ENCODE measurements at places on chromosomes 5 and 9.

DNA sequence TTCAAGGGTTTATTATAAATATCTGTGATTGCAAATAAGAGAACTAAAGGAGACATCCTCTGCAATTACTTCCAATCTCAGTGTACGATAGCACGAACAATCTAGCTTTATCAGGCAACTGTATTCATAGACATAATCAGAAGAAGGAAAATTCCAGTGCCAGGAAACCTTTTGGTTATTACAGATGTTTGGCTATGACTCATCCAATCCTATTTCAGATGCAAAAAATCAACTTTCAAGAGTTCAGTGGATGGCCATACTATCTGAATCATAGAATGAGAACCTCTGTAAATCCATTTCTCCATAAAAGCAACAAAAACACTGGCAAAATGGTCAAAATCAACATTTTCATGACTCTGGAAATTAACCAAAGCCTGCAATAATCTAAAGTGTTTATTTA lies 37.9 kb downstream of the GAS1 start:
- no peak for DNase-seq

- no peak for DNase-seq
These were observed 465.0 kb downstream of the EBF1 start for GRCh38 chr5:158634714-158635113.

- no peak for DNase-seq
These were observed 1.4 kb downstream of the TSPAN17 start for GRCh38 chr5:176648474-176649194.

DNA sequence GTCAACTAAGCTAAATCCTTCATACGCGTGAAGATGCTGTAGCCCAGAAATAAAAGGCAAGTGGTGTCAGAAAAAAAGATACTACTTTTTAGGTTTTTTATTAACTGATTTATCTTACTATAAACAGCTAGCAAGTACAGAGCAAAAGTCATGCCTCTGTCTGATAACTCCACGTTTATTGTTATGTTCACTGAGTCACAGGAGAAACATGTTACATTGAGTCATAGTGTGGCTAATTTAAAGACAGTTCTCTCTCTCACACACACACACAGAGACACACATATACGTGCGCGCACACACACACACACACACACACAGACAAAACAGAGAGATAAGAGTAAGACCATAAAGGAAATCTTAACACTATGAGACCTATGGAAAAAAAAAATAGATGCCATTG lies 770.0 kb upstream of the CDH10 start:
- DNase-seq, result no peak

- DNase-seq, result no peak
These were observed 39.2 kb upstream of the MAN2A1 start for GRCh38 chr5:109650493-109650892.

GRCh38 chr9:111399772-111400563 lies 69.9 kb upstream of the OR2K2 start:
- DNase-seq, result no peak

DNA sequence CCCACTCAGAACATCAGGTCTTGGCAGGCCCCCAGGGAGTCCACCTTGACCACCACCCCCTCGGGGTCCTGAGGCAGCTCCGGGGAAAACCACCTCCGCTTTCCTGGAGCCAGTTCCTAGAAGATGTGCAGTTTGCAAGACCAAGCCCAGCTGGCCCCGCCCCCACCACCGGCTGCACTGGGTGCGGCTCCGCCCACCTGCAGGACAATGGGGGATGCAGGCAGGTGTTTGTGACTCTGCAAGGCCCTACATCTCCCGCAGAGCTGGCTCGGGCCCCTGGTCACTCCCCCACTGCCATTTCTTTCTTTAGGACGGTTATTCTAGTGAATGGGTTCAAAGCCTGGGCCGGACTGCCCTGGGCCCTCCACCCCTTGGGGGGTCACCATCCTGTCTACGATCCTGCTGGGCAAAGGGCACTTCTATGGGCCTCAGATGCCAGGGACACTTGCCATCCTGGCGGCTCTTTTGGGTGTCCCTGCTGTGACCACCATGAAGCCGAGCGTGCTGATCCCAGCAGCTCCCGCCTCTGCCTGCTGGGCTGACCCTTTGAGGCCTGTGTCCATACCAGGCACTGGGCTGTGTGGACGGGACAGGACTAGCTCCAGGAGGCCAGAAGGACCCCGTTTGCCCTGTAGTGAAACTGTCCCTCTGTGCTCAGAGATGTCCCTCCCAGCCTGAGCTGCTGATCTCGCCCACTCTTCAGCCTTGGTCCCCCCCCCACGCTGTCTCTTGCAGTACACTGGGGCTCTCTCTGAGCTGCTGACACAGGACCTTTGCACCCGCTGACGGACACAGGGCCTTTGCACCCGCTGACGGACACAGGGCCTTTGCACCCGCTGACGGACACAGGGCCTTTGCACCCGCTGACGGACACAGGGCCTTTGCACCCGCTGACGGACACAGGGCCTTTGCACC lies 5.9 kb upstream of the NACC2 start:
- no peak for DNase-seq

DNA sequence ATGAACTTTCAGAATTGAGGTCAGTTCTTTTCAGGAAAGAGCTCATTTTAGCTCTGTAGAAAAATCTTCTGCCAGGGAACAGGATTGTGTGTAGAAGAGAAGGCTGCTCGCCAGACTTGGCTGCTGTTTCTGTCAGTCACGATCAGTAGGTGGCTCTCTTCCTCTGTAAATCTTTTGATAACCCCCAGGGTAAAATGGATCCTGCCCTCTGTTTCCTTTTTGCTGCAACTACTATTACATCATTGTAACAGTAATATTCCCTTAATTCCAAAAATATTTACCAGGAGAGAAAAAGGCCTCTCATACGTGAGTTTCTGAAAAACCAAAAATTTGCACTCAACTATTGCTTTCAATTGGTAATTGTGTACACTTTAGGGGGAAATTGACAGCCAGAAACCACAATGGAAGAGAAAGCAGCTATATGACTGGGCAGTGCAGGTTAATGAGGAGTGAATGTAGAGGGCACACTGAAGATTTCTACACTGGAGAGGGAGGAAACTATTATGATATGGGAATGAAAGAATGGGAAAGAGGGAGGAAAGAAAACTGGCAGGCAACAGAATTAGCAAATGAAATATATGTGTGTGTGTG lies 12.3 kb downstream of the IFNA21 start:
- DNase-seq, result no peak

DNA sequence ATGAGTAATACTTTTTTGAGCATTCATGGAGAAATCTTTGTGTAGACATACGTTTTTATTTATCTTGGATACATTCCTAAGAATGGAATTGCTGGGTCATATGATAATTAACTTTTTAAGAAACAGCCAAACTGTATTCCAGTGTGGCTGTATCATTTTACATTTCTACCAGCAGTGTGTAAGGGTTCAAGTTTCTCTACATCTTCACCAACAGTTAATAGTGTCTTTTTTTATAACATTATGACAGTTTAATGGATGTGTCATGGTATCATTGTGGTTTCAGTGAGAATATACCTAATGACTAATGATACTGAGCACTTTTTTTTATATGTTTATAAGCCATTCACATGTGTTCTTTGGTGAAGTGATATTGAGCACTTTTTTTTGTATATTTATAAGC lies 52.4 kb downstream of the NIPBL start:
- DNase-seq, result no peak
